ENCODE measurements at places on chromosomes 7 and 10. TPM values are rescaled to one million over a fixed set of nuclear protein-coding genes. Genes with fewer than 3 reads are reported as not detected.
A peak's percentile ranks its signal among the peaks of the same experiment; 100 is the strongest.

DNA sequence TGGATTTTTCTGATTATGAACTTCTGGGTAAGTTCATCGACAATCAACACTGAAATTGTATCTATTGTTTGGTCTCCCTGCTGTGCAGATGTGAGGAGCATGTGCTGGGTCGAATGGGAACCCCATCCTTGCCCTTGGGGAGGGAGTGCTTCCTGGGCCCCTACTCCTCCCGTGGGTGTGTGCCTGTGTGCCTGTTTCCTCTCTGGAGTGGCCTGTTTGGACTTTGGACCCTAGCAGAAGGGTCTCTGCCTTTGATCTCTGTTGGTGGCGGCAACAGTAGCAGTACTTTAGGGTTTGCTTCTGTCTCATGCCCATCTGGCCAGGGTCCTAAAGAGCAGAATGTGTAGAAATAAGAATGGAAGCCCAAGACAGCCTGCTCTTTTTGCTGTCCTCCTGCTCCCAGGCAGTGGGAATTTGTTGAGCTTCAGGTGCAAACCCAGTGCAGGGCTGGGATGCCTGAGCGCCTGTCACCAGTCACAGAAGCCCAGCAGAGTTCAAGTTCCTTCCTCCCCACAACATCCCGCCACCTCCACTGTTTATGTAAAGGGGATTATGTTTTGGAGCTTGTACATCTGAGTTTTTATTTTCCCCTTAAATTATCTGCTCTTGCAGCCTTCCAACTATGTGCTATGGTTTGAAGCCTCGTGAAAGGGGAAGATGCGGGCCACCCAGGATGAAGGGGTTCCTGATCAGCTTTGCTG, 1.5 kb upstream of the TACR2 start:
- DNase-seq = no peak

- DNase-seq = peak; percentile 64
These were observed 33.5 kb upstream of the AUTS2 start for GRCh38 chr7:69564454-69565417.

DNA sequence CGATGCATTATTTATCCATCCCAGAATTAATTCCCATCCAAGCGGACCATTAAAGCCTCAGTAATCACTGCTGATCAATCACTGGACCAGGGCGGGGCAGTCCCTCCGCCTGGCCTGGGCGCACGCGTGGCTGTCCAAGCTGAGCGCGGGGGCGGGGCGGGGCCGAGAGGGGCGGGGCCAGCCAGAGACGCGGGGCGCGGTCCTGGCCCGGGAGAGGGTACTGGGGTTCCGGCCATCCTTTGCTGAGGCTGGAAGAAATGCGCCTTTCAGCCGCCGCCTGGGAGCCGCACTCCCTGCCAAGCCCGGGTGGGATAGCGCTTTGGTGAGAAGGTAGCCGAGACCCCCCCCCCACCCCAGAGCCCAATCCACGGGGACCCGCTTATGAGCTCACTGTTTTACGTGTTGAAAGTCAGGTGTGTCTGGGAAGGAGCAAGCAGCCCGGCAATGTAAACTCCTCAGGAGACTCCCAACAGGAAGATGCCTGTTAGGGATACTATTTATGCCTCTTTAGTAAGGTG, at the start of gene ARHGAP22:
Gene ARHGAP22, minus strand, starts transcription at position 83 of the 518 bp plus-strand sequence. CDS start 277 bp downstream, outside the sequence.
- peak; percentile 66 for DNase-seq

DNA sequence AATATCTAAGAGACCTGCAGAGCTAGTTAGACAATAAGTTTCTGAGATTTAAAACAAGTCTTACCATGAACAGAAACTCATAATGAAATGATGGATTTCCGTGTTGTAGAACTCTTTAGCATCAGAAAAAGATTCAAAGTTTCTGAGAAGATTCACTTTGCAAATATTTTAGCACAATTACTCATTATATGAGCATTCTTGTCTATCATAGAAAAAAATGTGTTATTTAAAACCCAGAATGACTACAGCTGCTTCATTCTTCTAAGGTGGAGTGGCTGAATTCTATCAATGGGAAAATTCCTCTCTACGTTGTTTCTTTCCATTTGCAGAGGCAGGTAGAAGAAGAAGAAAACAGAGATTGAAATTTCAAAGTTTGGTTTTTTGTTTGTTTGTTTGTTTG, 21.0 kb upstream of the RALA start:
- no peak for DNase-seq

- no peak for DNase-seq
These were observed 96.2 kb downstream of the APBB1IP start for GRCh38 chr10:26534384-26534783.

GRCh38 chr10:77226452-77226851, 411.2 kb downstream of the KCNMA1 start:
- no peak for DNase-seq

GRCh38 chr10:46064269-46064817, 18.3 kb upstream of the MSMB start:
- DNase-seq = no peak

GRCh38 chr7:21377545-21377944, 50.3 kb upstream of the SP4 start:
- DNase-seq = no peak

DNA sequence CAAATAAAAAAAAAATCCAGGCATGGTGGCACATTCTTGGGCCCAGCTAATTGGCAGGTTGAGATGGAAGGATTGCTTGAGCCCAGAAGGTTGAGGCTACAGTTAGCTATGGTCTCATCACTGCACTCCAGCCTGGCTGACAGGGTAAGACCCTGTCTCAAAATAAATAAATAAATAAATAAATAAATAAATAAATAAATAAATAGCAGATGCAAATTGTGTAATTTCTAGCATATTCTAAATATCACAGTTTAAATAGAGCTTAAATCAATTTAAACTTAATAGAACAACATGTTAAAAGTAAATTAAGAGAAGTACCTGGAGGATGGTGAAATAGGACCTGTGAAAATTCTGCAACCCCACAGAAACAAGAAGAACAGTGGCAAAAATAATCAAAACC, 290.5 kb downstream of the TFEC start:
- DNase-seq = no peak

DNA sequence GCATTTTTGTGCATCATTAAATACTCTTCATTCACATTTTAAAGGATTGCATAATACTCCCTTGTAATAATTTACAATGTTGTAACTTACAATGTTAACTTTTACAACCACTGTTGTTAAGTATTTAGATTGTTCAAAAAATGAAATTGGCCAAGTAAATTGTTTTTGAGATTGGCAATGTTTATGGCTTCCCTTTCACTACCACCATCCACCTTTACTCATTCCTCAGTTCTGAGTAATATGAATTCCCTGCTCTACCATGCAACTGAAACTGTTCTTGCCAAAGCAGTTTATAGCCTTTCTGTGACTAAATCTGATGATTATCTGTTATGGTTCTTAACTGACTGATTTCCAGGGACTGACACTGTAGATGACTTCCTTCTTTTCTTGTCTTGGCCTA, 80.5 kb upstream of the TMEM106B start:
- DNase-seq = no peak

GRCh38 chr7:97844036-97844435, 28.2 kb downstream of the ASNS start:
- DNase-seq = no peak

GRCh38 chr7:136275794-136276193, 298.6 kb upstream of the MTPN start:
- no peak for DNase-seq

- no peak for DNase-seq
These were observed 29.2 kb upstream of the APBB1IP start for GRCh38 chr10:26408858-26409494.

- no peak for DNase-seq
These were observed 17.2 kb downstream of the TSPAN33 start for GRCh38 chr7:129161524-129162225.

GRCh38 chr10:103855852-103856796, 748 bp upstream of the SH3PXD2A start:
- DNase-seq = no peak

DNA sequence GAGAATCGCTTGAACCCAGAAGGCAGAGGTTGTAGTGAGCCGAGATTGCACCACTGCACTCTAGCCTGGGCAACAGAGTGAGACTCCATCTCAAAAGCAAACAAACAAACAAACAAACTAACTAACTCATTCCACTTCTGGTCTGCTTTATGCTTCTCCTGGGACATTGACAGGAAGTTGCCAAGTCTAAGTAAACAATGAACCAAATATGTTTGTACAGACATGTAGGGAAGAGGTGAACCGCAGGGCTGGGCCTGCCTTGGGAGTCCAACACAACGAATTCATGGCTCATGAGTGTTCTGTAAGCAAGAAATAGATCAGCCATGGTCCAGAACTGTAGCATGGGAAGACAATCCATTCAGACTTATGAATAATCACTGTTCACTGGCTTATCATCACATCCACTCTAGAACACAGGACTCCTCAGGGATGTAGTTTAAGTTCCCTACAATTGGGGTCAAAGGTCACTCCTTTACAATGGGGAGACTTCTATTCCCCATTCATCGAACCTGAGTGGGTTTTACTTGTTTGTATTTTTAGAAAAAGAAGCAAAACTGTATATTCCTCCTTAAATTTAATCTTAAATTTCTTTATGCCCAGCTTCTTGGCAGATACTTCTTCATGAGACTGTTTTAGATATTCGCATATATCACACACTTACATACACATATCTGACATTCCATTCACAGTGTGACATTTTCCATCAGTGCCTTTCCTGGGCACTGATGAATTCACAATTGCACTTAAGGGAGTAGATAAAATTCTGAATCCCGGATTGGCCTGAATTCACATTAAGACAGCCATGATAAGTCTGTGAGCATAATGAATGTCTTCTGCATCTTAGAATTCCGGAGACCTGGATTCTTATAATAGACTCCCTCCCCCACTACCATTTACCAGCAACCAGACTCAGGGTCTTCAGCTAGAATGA, 159.1 kb upstream of the EEPD1 start:
- DNase-seq = no peak

- DNase-seq = no peak
These were observed 851 bp downstream of the TMEM254 start for GRCh38 chr10:80079312-80079719.

DNA sequence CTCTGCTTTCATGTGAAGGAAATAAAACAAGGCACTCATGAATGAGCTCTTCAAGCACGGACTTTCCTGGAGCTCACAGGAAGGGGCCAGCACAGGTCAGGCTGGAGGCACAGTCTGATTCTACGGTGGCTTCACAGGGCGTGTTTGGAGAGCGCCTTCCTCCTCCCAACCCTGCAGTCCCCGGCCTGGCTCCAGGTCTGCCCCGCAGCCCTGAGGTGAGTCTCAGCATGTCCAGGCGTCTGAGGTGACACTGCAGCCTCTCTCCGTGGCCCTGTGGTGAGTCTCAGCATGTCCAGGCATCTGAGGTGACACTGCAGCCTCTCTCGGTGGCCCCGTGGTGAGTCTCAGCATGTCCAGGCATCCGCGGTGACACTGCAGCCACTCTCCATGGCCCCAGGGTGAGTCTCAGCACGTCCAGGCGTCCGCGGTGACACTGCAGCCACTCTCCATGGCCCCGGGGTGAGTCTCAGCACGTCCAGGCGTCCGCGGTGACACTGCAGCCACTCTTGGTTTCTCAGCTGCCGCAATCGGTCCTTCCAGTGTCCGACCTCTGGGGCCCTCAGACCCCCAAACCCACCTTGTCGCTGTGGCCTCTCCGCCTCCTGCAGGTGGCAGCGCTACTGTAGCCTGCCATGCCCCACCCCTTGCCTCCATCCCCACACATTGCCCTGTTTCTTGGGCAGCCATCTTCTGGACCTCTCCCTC, 381.7 kb downstream of the DNAJB6 start:
- no peak for DNase-seq

GRCh38 chr10:72220637-72221036, 4.6 kb upstream of the ASCC1 start:
- DNase-seq = no peak

DNA sequence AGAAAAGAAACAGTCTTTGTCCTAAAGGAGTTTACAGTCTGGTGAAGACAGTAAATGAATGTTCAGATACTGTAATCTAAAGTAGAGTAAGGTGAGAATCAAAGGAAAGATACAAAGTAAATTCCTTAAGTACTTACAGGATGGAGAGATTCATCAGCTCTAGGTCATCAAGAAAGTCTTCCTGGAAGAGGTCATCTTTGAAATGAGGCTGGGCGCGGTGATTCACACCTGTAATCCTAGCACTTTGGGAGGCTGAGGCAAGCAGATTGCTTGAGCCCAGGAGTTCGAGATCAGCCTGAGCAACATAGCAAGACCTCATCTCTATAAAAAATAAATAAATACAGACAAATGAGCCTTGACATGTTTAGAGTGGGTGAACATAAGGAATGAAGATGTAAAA, 18.3 kb downstream of the FHIP2A start:
- no peak for DNase-seq

GRCh38 chr10:132363376-132363775, 31.4 kb downstream of the LRRC27 start:
- DNase-seq = no peak

- DNase-seq = no peak
These were observed 115.2 kb downstream of the ZFAND4 start for GRCh38 chr10:45557275-45557905.

DNA sequence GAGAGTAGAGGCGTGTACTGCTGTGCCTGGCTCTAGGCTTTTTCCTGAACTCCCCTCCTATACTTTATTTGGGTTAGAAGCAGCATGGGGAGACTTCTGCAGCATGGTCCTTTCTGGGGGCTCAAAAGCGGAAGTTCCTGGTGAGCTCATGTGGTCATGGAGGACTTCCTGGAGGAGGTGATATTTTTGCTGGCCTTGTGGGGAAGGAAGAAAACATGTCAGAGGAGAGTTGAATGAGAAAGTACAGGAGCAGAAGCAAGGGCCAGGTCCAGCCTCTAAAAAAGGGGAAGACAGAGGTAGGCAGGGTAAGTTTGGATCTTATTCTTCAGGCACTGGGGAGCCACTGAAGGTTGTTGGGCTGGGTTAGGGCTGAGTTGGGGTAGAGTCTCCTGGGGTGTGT, 45.5 kb downstream of the CASTOR2 start:
- DNase-seq = no peak

GRCh38 chr7:157539521-157539920, 202.7 kb downstream of the DNAJB6 start:
- DNase-seq = peak; percentile 18

DNA sequence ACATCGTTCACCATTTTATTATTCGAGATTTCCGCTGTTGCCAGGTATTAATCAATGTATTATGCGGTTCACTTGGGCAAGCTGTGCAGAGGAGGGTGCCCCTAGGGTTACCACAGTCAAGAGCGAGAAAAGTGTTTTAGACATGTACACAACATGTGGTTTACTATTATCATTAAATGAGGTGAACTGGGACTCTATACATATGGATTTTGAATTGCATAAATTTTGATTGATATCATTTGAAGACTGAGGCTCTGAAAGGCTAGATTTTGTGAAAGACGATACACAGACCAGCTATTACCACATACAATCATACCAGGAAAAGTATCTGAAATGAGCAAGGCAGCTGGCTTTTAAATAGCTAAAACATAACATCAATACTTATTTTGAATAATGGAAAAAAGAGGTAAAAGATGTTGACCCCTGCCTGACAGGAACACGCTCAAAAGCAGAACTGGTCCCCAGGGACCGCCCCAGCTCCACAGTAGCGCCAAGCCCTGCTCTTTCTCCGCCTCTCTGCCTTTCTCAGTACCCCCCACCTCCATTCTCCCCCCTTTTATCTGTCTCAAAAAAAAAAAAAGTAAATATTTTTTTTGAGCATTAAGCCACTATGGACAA, 413.4 kb upstream of the MKI67 start:
- DNase-seq = no peak

GRCh38 chr10:86971232-86971991, 3.1 kb downstream of the ADIRF start:
- no peak for DNase-seq

Gene TMEM130
- total RNA-seq = 260 TPM

Gene CALD1
- total RNA-seq = 59.7 TPM

Gene ANKRD61
- total RNA-seq = not detected

Gene SFRP4
- 0.79 TPM for total RNA-seq

Gene WAPL
- 30.2 TPM for total RNA-seq

Gene PGAM2
- total RNA-seq = 7.3 TPM

Gene DGKI
- 113 TPM for total RNA-seq

Gene DDX21
- 20.7 TPM for total RNA-seq

Gene CCDC146
- total RNA-seq = 15.2 TPM

Gene PAX4
- total RNA-seq = not detected
